GF-D8 (cell line): ENCODE measurements at places on chromosomes 7 and 10.

GRCh38 chr10:8967061-8967460, 912.6 kb downstream of the GATA3 start:
- no peak for DNase-seq

- DNase-seq, result no peak
These were observed 21.1 kb downstream of the ZNF282 start for GRCh38 chr7:149216402-149216801.

DNA sequence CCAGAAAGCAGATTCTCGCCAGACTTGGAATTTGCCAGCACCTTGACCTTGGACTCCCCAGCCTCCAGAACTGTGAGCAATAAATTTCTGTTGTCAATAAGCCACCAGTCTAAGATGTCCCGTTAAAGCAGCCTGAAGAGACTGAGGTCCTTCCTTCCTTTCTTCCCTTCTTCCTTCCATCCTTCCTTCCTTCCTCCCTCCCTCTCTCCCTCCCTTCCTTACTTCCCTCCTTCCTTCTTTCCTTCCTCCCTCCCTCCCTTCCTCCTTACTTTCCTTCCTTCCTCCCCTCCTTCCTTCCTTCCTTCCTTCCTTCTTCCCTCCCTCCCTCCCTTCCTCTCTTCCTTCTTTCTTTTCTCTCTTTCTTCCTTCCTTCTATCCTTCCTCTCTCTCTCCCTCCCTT, 66.4 kb downstream of the NPTX2 start:
- no peak for DNase-seq

GRCh38 chr7:48101352-48101751, 12.3 kb downstream of the UPP1 start:
- no peak for DNase-seq

GRCh38 chr7:121138262-121138933, 149.9 kb downstream of the CPED1 start:
- no peak for DNase-seq

GRCh38 chr10:119135513-119135881, 30.0 kb downstream of the SFXN4 start:
- DNase-seq, result peak; percentile 95

DNA sequence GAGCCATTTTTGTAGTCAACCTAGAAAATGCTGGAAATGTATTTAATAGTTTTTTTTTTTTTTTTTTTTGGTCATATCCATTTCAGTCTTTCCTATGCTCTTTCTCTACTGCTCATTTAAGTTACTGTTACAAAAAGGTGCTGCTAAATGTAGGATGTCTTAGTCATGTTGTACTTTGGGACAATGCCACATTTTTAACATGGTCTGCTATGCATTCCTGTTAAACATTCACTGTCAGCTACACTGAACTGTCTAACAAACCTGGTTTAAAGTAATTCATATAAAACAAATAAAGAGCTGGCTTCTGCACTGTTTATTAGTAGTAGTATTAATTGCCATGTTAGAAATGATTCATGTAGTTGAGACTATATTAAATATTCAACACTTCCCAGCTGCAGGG, 108.6 kb downstream of the NSUN6 start:
- no peak for DNase-seq

GRCh38 chr10:25839683-25840082, 94.3 kb upstream of the MYO3A start:
- no peak for DNase-seq

DNA sequence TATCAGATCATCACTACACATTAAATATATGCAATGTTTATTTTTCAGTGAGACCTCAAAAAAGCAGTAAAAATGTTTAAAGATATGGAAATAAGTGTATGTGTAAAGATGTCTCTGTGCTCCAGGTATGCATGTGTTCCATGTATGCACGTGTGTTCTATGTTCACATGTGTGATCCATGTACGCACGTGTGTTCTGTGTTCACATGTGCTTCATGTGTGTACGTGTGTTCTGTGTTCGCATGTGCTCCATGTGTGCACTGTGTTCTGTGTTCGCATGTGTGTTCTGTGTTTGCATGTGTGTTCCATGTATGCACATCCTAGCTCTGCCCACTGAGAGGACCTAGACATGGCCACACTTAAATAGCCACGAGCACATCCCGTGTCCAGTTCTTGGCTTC, 15.6 kb upstream of the PDIA4 start:
- DNase-seq, result no peak

DNA sequence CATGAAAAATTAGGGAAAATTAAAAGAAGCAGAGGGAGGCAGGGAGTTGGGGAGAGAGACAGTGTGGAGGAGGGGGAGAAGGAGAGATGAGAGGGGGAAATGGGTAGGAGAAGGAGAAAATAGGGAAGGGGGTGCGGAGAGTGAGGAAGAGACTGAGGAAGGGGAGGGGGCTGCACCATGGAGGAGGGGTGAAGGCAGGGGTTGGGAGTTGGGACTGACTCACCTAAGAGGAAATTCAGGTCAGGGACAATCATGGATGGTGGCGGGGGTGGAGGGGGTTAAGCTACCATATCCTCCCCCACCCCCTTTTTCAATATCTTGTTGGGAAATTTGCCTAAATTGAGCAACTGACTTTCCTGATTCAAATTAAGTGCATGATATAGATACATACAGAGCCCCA, 8.0 kb downstream of the GRK5 start:
- no peak for DNase-seq

GRCh38 chr10:23368816-23369640, 24.4 kb upstream of the C10orf67 start:
- peak; percentile 35 for DNase-seq

- no peak for DNase-seq
These were observed 26.5 kb upstream of the PRKAG2 start for GRCh38 chr7:151903249-151904032.

- no peak for DNase-seq
These were observed 1059.8 kb downstream of the LRMDA start for GRCh38 chr10:76491216-76491615.

DNA sequence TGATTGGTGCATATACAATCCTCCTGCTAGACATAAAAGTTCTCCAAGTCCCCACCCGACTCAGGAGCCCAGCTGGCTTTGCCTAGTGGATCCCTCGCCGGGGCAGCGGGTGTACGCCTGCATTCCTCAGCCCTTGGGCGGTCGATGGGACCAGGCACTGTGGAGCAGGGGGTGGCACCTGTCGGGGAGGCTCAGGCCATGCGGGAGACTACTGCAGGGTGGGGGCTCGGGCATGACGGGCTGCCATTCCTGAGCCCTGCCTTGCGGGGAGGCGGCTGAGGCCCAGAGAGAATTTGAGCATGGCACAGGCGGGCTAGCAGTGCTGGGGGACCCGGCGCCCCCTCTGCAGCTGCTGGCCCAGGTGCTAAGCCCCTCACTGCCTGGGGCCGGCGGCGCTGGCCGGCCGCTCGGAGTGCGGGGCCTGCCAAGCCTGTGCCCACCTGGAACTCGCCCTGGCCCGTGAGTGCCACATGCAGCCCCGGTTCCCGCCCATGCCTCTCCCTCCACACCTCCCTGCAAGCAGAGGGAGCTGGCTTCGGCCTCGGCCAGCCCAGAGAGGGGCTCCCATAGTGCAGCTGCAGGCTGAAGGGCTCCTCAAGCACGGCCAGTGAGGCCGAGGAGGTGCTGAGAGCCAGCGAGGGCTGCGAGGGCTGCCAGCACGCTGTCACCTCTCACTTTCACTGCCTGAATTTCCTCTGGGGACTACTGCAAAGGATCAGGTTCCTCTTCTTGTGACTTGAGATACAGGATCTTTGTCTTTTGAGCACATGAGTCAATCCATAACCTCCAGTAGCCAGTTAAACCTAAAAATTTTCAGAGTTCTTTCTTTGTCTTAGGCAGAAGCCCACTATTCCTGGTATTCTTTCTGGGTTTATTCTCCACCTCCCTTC, 25.1 kb upstream of the ELOVL3 start:
- no peak for DNase-seq

DNA sequence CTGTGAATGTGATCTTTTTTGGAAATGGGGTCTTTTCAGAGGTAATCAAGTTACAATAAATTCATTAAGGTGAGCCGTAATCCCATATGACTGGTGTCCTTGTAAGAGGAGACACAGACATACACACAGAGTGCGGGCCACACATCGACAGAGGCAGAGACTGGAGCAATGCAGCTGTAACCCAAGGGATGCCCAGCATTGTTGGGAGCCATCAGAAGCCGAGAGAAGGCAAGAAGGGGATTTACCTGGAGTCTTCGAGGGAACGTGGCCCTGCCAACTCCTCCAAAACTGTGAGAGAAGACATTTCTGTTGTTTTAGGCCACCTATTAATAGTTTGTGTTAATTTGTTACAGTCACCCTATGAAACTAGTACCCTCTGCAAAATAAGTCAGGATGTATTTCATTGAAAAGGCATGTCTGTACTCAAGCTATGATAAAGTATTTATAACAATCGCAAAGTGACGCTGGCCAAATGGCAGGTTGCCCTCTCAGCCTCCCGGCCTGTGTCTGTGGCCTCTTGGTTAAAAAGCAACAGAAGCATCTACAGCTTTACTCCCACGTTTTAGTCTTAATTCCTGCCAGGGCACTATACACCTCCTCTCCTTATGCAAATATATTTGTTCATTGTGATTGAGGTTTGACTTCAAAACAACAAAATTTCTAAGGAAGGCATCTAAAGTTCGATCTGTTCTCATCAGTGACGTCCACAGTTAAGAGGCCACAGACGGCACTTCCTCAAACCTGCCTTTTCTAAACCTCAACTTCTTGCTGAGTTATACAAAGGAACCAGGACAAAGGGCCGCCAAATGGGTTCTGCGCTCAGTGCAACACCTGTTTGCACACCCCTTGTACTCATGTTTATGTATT, 46.8 kb downstream of the HIPK2 start:
- peak; percentile 45 for DNase-seq

DNA sequence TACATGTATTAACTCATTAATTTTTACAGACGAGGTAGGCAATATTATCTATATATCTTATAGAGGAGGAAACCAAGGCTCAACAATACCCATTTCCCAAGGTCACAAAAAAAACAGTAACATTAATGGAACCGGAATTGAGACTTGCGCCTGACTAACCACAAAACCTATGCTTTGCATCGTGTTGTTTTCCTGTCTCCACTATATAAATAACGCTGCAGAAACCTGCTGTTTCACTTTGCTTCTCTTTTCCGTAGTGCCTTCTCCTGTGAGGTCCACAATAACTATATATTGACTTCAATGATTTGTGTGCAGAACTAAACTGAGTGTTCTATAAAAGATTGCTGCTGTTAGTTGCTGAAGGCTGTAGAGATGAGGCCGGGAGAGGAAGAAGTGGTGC, 97.7 kb upstream of the RPA3 start:
- no peak for DNase-seq
